ENCODE measurements at places on chromosomes 13 and 19. TPM values are rescaled to one million over a fixed set of nuclear protein-coding genes. Genes with fewer than 3 reads are reported as not detected.

Gene CABP5
- total RNA-seq, result not detected

DNA sequence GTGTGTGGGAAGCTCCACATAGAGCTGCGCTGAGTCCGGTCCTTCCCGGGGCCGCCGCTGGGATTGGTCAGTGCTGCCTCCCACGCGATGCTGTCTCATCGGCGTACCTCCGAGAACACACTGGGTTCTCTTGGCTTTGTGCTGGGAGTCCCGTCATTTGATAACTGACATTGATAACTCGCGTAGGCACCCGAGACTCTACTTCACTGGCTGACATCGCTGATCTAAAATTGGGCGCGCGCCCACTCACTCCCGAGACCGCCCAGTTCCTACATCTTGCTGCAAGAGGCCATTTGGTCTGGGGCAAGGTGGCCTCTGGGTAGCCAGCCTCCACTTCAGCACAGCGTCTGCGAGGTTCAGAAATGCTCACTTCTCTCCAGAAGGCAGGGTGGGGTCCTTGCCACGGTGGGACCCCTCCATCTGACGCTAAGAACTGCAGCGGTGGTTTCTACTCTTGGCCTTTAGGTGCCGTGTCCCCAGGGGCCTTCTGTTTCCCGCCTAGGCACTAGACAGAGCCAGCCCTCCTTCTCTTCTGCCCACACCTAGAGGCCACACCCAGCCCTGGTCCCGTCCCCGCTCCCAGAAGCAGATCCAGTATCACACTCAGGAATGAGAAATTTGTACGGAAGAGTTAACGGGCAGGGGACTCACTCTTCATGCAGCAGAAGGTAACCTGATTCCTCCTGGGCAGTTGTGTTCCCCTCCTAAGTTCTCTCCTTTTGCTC is 40.7 kb upstream of the ATP11A start:
- H3K4me1 ChIP-seq, result no peaks in the 10 kb centered on the region
- H3K4me3 ChIP-seq, result no peak overlapping the region
- no peaks in the 10 kb centered on the region for H3K27me3 ChIP-seq
- DNase-seq, result no peak
- no peaks in the 10 kb centered on the region for H3K36me3 ChIP-seq

Gene JAK3
- total RNA-seq, result 4.3 TPM

Gene ETV2
- total RNA-seq, result not detected

Data from sigmoid colon (tissue), 7 donors.